DMS79 (cell line): ENCODE measurements at places on chromosomes 3 and 15.

- DNase-seq, result no peak
These were observed 348.4 kb upstream of the THBS1 start for GRCh38 chr15:39232512-39232911.

DNA sequence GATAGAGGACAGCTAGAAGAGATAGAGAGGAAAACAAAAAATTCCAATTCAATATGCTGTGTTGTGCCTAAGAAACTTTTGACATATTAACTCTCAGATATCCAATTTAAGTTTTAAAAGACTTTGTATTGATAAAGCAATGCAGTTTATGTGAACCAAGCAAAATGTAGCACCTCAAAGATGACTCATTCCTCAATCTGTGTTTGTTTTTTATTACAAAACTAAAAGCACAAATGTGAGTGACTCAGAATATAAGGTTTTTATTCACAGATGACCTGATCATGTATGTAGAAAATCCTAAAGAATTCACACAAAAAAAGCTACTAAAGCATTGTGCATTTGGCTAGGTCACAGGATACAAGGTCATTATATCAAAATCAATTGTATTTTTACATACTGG lies 11.1 kb downstream of the HCLS1 start:
- DNase-seq, result no peak

DNA sequence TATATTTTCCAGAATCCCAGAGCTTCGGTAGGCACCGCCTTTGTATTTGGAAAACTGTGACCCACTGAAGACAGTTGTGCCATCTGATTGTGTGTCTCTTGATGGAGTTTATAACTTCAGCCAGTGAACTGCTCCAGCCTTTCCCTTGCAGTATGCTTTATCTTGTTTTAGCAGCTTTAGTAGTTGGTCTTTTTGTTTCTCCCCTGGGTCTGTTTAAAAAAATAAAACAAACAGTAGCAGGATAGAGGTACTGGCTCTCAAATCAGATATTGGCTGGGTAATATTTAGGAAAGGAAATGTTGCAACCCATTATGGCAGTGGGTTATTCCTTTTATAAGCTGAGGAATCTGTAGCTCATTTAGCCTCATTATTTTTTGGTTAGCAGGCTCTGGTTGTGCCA lies 151.5 kb upstream of the BFSP2 start:
- no peak for DNase-seq

DNA sequence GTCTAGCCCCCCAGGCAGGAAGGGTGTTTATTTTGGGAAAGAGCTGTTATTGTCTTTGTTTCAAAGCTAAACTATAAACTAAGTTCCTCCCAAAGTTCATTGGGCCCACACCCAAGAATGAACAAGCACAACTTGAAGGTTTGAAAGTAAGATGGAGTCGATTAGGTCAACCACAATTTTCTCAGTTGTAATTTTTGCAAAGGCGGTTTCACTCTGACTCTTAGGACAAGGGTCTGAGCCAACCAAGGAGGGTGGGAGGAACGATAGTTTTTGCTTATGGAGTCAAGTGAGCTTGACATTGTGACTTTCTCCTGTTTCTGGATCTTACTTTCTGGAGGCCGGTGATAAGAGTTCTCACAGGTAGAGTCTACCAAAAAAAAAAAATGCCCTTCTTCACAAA lies 5.8 kb upstream of the ZNF770 start:
- DNase-seq, result no peak

GRCh38 chr3:12180218-12180617 lies 21.5 kb upstream of the TIMP4 start:
- no peak for DNase-seq

DNA sequence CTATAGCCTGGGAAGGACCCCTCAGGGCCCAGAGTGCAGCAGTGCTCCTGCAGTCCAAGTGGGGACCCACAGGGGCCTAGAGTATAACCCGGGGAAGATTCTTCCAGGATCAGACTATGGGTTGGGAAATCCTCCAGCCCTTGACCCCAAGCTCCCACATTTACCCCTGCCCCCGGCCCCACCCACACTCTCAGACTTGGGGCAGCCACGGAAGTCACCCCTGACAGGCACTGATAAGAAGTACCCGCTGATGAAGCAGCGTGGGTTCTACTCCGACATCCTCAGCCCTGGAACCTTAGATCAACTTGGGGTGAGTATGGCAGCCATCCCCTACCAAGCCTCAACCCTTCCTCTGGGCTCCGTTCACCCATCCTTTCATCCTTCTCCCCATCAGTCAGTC lies 6.3 kb downstream of the DNAH1 start:
- no peak for DNase-seq

DNA sequence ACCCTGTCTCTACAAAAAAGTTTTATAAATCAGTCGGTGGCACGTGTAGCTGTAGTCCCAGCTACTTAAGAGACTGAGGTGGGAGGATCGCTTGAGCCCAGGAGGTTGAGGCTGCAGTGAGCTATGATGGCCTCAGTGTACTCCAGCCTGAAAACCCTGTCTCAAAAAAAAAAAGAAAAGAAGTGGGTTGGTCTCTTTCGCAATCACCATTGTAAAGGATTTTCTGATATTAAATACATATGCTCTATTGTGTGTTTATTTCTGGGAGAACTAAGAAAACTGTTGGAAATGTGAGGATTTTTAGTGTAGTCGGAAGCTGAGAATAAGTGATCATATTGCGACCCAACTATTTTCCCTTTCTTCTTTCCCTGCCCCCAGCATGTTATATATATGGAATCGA lies 7.5 kb downstream of the ZNF710 start:
- no peak for DNase-seq

- no peak for DNase-seq
These were observed 50.7 kb downstream of the UMPS start for GRCh38 chr3:124780761-124781475.

DNA sequence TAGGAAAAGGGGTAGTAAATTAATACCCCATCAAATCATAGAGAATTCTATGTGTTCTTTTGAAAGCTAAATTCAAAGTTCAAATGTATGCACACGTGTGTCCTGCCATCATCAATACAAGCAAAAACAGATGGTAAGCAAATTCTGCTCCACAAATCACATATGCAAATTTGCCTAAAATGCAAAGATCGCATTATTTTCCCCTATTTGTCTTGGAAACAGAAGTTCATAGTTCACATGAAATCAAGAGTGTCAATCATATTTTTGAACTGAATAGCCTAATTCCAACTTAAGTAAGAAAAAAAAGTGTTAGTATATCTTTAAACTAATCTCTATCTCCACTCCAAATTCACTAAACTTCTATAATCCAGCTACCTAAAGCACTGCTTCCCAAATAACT lies 8.5 kb downstream of the ADAM10 start:
- DNase-seq, result no peak

DNA sequence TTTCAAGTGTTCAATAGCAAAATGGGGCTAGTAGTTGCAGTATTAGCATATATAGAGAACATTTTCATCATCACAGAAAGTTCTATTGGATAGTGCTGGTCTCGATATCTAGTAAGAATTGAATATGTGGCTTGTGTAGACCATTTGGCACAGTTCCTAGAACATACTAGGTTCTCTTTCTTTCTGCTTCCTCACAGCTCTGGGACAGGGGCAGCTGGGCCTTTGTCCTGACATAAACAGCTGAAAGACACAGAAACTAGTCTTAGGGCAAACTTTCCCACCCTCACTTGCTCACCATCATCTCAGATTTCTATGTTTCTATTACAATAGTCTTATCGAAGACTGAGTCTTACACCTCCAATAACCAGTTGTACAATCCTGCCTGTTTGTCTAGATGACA lies 63.7 kb upstream of the DLG1 start:
- DNase-seq, result no peak

- peak; percentile 72 for DNase-seq
These were observed at the start of gene ZNF197 for GRCh38 chr3:44624749-44625480. TSS of gene ZNF197 (plus strand) at chr3:44625036. CDS start at chr3:44629155, 4,119 bp downstream.

- DNase-seq, result no peak
These were observed 263.9 kb upstream of the PROK2 start for GRCh38 chr3:72048873-72049272.

- DNase-seq, result no peak
These were observed 152.9 kb downstream of the XXYLT1 start for GRCh38 chr3:195117978-195118581.

DNA sequence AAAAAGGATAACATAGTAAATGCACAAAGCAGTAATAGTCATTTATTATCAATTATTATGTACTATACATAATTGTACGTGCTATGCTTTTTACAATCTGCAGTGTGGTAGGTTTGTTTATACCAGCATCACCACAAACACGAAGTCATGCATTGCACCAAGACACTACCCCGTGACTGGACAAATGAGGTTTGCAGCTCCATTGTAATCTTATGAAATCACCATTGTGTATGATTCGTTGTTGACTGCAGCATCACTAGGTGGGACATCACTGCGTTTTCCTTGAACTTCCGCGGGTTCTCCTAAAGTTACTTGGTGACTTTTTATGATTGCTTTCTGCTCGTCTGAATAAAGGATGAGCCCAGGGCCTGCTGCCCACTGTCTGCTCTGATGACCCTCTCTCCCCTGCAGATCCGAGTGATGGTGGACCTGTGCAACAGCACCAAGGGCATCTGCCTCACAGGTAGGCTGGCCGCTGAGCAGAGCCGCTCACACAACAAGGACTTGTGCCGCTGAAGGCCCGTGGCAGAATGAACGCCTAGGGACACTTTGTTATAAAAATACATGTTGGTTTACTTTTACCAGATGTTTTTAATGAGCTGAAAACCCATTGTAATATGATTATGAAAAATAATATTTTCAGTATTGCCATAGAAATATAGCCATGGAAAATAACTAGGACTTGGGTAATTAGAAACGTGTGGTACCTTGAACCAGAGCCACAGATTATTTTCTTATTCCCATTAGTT lies 35.8 kb downstream of the GLDN start:
- DNase-seq, result no peak

- DNase-seq, result no peak
These were observed 313.4 kb downstream of the CNTN6 start for GRCh38 chr3:1406250-1406649.

GRCh38 chr3:129343643-129344360 lies 65.1 kb downstream of the HMCES start:
- DNase-seq, result no peak

DNA sequence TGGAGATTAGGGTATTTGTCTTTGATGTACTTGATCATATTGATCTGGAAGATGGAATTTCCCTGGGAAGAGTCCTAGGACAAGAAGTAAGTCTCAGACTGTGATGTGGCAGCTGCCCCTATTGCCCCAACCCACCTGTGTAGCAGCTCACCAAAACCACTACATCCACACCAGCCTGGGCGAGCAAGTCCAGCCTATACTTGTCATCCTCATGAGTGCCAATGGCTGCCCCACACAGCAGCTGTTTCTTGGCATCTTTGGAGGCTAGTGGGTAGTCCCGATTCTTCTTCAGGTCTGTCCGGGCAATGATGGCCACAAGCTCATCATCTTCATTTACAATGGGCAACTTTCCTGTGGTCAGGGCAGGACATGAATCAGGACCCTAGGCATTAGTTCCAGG lies 2.7 kb downstream of the IMPDH2 start:
- no peak for DNase-seq

- DNase-seq, result no peak
These were observed 96.4 kb downstream of the CTNNB1 start for GRCh38 chr3:41295740-41296139.

DNA sequence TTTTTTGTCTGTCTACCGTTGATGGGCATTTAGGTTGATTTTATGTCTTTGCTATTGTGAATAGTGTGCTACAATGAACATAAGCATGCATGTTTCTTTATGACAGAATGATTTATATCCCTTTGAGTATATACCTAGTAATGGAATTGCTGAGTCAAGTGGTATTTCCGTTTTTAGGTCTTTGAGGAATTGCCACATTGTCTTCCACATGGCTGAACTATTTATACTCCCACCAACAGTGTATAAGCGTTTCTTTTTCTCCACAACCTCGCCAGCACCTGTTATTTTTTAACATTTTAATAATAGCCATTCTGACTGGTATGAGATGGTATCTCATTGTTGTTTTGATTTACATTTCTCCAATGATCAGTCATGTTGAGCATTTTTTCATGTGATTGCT lies 89.6 kb upstream of the GALNT15 start:
- DNase-seq, result no peak

DNA sequence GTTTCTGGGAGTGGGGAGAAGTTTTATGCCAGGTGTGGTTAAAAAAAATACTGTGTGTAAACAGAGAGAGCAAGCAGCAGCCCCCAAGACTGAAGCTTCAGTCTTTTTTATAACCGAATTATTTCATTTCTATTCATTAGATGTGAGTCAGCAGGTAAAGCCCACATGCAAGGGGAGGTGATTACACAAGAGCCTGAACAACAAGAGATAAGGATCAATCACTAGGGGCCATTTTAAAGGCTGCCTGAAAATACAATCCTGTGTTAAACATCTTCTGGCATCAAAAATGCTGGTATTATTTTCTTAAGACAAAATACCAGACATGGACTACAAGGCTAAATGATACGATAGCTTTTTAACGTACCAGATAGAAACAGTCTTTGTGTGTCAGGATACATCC lies 217.3 kb downstream of the SUCLG2 start:
- no peak for DNase-seq

GRCh38 chr3:46565077-46565476 lies 1.0 kb downstream of the LRRC2 start:
- no peak for DNase-seq

GRCh38 chr3:143822374-143822773 lies 25.9 kb downstream of the SLC9A9 start:
- DNase-seq, result no peak

- no peak for DNase-seq
These were observed 397.3 kb upstream of the PROK2 start for GRCh38 chr3:72182206-72182605.

- no peak for DNase-seq
These were observed 18.4 kb downstream of the FLNB start for GRCh38 chr3:58026598-58026997.

- DNase-seq, result no peak
These were observed 29.3 kb downstream of the CTSH start for GRCh38 chr15:78915341-78916087.

GRCh38 chr15:81291916-81292522 lies 31.9 kb downstream of the STARD5 start:
- no peak for DNase-seq

GRCh38 chr3:138332472-138333073 lies 2.9 kb upstream of the NME9 start:
- no peak for DNase-seq

DNA sequence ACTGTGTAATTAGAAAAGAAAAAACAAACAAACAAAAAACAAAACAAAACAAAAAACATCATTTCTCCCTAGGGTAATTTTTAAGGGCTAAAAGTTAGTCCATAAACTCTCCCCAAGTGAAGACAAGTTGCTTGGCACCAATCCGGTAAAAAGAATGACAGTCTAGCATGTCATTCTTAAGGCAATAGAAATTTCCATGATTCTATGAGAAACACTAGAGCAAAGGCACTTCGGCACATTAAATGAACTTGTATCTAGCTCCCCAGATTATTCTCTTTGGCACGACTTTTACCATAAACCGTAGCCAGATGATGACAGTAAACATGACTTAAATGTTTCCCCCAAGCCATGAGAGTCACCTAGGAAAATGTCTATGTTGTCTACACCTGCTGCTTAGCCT lies 10.1 kb downstream of the COL8A1 start:
- DNase-seq, result no peak

- no peak for DNase-seq
These were observed 220.7 kb downstream of the MEX3B start for GRCh38 chr15:81825136-81825535.
